ENCODE measurements at places on chromosomes 6 and 20. TPM values are rescaled to one million over a fixed set of nuclear protein-coding genes. Genes with fewer than 3 reads are reported as not detected.
A peak's percentile ranks its signal among the peaks of the same experiment; 100 is the strongest.

EPPIN gene
- not detected for total RNA-seq

ANKEF1 gene
- 6.6 TPM for total RNA-seq

GRCh38 chr6:98458708-98459107 lies 375.7 kb upstream of the POU3F2 start:
- no peak for DNase-seq

DNA sequence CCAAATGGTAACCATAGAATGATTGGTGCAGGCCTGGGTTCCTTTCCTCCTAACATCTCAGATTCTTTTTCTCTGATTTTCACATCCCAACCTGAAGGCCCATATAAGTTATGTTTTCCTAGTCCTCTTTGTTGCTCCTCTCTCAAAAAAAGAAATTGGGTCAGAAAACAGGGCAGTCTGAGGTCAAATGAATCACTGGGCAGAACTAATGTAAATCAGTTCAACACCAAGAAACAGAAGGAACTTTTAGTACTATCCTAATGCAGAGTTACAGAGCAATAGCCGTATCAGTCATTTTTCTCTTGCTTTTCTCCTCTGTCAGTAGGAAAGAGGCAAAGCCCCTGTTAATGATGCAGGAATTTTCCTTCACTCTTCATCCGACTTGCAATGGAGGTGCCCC lies 11.0 kb upstream of the TPD52L1 start:
- no peak for DNase-seq

GRCh38 chr6:121652726-121653623 lies 217.5 kb downstream of the GJA1 start:
- DNase-seq = peak; percentile 57
